Left renal cortex interstitium (tissue), 4 donors: ENCODE measurements at places on chromosomes 2 and 18. TPM values are rescaled to one million over a fixed set of nuclear protein-coding genes. Genes with fewer than 3 reads are reported as not detected.

DNA sequence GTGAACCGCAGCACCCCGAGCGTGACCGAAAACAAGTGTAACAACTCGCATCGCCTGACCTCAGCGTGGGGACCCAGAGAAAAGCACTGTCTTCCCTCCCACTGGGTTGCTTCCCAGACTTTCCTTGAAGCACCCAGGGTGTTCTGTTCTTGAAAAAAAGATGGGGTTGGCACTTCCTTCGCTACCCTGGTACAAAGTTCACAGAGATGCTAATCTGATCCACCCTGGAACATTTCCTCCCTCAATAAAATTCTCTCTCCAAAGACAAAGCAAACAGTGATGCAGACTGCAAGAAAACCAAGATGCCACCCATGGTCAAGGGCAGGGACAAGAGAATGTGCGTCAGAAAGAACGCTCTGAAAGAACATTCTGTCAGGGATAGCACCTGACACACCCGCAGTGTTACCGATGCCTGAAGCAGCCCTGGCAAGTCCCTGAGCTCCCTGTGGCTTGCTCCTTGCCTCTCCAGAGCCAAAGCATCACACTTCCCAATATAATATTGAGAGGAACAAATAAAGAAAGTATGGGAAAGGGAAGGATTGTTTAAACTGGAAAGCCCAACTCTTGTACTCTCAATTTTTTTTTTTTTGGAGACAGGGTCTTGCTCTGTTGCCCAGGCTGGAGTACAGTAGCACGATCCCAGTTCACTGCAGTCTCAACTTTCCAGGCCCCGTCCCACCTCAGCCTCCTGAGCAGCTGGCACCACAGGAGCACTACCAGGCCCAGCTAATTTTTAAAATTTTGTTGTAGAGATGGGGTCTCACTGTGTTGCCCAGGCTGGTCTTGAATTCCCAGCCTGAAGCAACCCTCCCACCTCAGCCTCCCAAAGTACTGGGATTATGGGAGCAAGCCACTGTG, 70.7 kb downstream of the TBC1D8 start:
- no peak for DNase-seq

- no peak for DNase-seq
These were observed 39.0 kb downstream of the MYO3B start for GRCh38 chr2:170216981-170217380.

GRCh38 chr2:152189622-152190495, 14.3 kb upstream of the STAM2 start:
- no peak for DNase-seq

GRCh38 chr2:232336981-232337720, 41.4 kb upstream of the ALPP start:
- no peak for DNase-seq

GRCh38 chr2:100919316-100919715, 82.8 kb upstream of the RPL31 start:
- DNase-seq, result no peak

DNA sequence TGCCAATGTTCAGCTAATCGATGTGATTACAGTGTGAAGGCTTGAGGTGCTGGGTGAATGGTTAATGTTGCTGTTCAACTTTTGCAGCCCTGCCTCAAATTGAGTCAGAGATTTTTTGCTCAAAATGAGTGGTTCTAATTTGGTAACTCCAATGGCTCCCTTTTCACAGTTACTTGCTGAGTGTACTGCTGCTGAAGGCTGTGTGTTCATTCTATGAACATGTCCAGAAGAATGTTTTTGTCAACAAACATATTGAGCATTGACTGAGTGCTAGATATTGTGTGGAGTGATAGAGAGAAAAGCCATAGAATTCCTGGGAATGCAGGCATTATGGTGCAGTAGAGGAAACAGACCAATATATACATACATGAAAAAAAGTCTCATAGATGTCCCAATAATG, 39.0 kb upstream of the TCF4 start:
- no peak for DNase-seq

GRCh38 chr2:29187926-29188325, 72.7 kb downstream of the CLIP4 start:
- DNase-seq, result no peak

GRCh38 chr2:200758341-200758740, 53.4 kb upstream of the BZW1 start:
- no peak for DNase-seq

DNA sequence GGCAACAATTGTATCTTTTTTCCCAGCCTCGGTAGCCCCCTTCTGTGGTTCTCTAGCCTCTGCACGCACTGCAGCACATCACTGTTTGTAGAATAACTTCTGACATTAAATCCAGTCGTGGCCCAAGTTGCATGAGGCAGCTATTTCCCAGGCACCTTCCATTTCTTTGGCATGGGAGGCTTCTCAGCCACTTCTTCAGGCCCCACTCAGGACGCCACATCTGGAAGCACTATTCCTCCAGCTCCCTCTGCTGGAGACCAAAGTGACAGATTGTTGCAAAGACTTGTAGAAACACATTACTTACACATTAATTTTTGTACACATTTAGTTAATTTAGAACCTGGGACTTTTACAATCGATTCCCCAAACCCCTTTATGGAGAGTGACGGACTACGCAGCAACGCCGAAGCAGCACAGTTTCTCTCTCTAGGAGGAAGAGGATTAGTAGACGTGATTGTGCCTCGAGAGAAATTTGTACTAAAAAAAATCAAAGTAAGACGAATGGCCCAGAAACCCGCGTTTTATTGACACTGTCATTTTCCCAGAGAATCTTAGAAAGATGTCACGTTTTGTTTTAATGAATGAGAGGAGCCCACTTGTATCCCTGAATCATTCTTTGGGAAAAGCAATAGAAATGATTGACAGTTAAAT, 57.8 kb upstream of the RGPD5 start:
- no peak for DNase-seq

- DNase-seq, result no peak
These were observed 573.2 kb downstream of the ZEB2 start for GRCh38 chr2:143946436-143947391.

GRCh38 chr2:95207111-95207961, at the start of gene ZNF892:
Gene ZNF892 (plus strand): TSS chr2:95207521. CDS start chr2:95207816, 295 bp downstream.
- DNase-seq, result peak; percentile 81

The FIGN gene
- polyA plus RNA-seq, result 15.8 TPM

The APCDD1 gene
- 85.1 TPM for polyA plus RNA-seq

The SGPP2 gene
- polyA plus RNA-seq, result 20.2 TPM

The NLRC4 gene
- polyA plus RNA-seq, result 1.1 TPM

The HOXD12 gene
- 0.41 TPM for polyA plus RNA-seq

The PJVK gene
- 18.0 TPM for polyA plus RNA-seq

The SATB2 gene
- polyA plus RNA-seq, result 10.1 TPM

The ACOXL gene
- 0.43 TPM for polyA plus RNA-seq

The OTX1 gene
- not detected for polyA plus RNA-seq

The WIPF1 gene
- polyA plus RNA-seq, result 24.1 TPM

The ATP6V1C2 gene
- polyA plus RNA-seq, result 5.8 TPM

The PTPRM gene
- 88.6 TPM for polyA plus RNA-seq

The CFAP210 gene
- 3.1 TPM for polyA plus RNA-seq

The AKAIN1 gene
- polyA plus RNA-seq, result not detected
